ENCODE measurements at places on chromosomes 12 and 14.

- no peak for DNase-seq
Measured at GRCh38 chr14:106419376-106419965, 893.1 kb downstream of the TMEM121 start.

DNA sequence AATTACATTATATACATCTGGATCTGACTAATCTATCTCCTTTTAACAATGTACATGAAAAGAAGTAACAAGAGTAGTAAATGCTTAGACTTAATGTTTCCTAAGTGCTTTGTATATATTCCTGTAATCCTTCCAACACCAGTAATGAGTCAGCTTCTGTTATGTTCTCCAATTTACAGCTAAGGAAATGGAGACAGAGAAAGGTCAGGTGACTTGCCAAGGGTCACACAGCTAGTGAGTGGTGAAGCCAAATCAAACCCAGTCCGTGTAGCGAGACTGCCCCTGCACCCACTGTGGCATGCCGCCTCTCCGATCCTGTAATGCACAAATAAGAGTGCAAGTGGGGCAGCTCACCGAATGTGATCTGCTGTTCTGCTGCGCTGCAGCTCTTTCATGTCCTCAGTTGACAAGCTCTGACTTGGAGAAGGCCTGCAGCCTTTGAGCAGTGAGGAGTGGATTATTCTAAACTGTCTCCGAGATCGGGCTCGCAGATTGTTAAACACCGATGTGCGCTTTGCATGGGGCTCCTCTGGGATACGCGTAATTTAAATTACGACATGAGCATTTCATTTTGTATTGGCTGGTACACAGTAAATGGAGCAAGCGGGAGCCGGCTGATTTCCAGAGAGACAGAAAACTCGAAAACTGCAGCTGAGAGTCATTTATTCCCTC, 65.1 kb upstream of the KTN1 start:
- DNase-seq = peak; percentile 65

- DNase-seq = no peak
Measured at GRCh38 chr12:3171195-3171591, 94.0 kb downstream of the TSPAN9 start.

DNA sequence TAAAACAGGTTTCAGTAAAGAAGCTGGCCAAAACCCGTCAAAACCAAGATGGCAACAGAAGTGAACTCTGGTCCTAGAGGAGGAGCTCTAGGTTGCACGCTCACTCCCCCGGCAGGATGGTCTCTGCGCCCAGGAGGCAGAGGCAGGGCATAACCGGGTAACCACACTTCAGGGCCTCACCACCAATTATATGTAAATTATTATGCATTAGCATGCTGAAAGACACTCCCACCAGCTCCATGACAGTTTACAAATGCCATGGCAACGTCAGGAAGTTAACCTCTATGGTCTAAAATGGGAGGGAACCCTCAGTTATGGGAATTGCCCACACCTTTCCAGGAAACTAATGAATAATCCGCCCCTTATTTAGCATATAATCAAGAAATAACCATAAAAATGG, 20.1 kb upstream of the SLC6A12 start:
- DNase-seq = no peak

GRCh38 chr12:70367258-70368141, 1.4 kb downstream of the KCNMB4 start:
- DNase-seq = no peak

DNA sequence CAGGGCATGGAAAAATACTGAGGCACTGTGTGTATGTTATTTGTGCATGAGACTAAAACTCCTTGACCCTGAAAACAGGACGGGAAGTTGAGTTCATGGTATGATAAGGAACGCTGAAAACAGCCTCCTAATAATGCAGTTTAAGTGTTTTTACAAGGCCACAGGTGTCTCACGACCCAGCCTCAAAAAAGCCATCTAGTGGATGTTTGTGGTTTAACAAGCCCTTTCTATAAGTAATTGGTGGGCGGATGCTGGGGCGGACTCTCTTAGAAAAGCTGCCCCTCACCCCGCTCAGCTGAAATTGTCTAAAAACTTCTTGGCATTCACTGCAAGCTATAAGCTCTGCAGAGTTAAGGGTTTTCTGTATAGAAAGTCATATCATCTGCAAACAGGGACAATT, 184.5 kb downstream of the NUBPL start:
- DNase-seq = no peak

DNA sequence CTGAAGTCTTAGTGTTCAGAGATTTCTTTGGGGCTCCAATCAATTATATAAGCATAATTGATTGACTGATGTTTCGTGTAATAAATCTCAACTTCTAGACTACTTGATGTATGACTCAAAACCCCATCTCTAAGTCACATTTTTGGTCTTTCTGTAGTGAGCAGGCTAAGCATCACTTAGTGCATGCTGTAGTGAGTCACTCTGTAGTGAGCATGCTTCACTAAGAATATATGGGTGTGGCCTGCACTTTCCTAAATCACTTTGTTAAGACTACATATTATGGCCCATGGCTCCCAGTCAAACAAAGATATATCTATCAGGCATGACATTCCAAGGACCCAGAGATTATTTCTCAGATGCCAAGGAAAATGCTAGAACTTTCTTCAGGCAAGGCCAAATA, 909.4 kb upstream of the LRFN5 start:
- DNase-seq = no peak

- DNase-seq = no peak
Measured at GRCh38 chr12:120216742-120217605, 16.1 kb upstream of the RPLP0 start.

DNA sequence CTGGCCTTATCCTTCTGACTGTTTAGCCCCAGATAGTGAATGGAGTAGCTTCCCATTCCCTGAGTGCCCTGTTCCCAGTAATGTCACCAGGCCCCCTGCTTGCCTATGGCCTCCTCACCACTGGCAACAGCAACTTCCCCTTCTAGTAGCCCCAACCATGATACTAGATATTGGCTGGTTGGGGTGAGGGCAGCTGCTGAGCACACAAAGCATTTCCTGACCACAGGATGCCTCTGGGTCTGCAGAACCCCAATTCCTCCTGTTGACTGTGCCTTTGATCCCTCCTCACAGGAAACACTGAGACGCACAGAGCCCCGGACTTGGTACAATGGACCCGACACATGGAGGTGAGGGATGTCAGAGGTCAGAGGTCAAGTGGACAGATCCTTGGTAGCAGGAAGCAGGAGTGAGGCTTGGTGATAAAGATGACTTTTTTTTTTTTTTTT, 597 bp downstream of the SOAT2 start:
- DNase-seq = no peak

- no peak for DNase-seq
Measured at GRCh38 chr12:6468283-6468575, 2.2 kb downstream of the VAMP1 start.

- peak; percentile 7 for DNase-seq
Measured at GRCh38 chr14:88166616-88167015, 156.5 kb downstream of the KCNK10 start.

- no peak for DNase-seq
Measured at GRCh38 chr14:68369281-68370056, 423.4 kb downstream of the ZFP36L1 start.

DNA sequence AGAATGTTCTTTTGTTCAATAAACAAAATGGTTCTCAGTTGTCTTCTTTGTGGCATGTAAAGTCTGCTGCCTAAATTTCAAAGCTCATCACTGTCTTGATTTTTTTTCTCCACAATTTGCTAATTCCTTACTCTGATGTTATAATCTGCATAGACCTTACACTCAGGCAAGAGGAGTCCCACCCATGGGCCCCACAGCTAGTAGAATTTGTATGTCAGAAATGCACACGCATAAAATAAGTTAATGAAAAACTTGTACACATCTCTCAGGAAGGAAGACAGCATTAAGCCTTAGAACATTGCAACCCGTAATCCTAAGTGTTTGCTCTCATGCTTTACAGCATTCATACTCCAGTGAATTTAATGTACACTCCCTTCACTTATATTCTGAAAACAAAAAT, 280.8 kb downstream of the ATXN7L3B start:
- no peak for DNase-seq

GRCh38 chr12:131692431-131692830, 18.5 kb upstream of the SFSWAP start:
- DNase-seq = no peak

- DNase-seq = peak; percentile 92
Measured at GRCh38 chr14:69153152-69153872, 393 bp upstream of the DCAF5 start.

- DNase-seq = no peak
Measured at GRCh38 chr12:123573870-123574269, 10.5 kb upstream of the TMED2 start.

DNA sequence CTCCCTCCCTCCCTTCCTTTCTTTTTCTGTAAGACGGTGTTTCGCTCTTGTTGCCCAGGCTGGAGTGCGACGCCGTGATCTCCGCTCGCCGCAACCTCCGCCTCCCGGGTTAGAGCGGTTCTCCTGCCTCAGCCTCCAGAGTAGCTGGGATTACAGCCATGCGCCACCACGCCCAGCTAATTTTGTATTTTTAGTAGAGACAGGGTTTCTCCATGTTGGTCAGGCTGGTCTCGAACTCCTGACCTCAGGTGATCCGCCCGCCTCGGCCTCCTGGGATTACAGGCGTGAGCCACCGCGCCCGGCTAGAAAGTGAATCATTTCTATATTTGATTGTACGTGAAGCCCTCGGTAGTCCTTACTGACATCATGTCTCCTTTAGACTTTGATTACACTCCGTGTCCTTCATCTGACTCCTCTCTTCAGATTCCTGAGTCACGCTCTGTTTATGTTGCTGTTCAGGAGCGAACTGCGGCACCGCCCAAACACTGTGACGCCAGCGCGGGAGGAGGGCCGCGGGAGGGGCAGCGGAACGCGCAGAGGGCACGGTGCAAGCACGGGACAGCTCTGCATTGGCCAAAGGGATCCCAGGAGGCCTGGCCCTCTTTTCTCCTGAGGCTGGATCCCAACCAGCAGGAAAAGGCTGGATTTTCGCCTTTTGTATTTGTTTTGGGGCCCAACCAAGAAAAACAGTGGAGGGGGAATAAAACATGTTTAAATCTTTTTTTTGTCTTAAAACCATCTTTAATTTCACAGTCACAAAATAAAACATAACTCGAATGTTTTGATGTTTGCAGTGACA, 538 bp upstream of the GABARAPL1 start:
- DNase-seq = peak; percentile 99

GRCh38 chr14:93994919-93995682, 2.0 kb upstream of the CCDC197 start:
- peak; percentile 86 for DNase-seq

GRCh38 chr14:39665075-39665475, 232.8 kb upstream of the FBXO33 start:
- DNase-seq = no peak

GRCh38 chr14:64509036-64509435, 4.5 kb downstream of the ZBTB1 start:
- DNase-seq = no peak

GRCh38 chr14:68932686-68933085, 46.4 kb downstream of the ACTN1 start:
- DNase-seq = no peak

GRCh38 chr12:53051058-53051880, 1.4 kb downstream of the TNS2 start:
- DNase-seq = peak; percentile 74

- DNase-seq = no peak
Measured at GRCh38 chr12:12993367-12993766, 6.7 kb downstream of the HEBP1 start.

DNA sequence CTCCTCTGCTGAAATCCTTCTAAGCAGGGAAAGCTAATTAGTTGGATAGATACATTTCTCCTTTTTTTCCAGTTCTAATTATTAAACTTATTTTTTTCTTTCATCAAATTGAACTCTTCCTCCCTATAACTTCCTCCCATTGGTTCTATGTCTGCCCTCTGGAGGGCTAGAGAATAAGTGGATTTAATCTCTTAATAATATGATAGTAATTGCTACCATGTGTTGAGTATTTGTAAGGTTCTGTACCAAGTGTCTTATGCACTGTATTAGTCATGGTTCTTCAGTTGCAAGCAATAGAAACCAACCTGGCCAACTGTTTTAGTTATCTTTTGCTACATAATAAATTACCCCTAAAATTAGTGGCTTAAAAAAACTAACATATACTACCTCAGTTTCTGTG, 190.5 kb upstream of the PLXNC1 start:
- peak; percentile 63 for DNase-seq

DNA sequence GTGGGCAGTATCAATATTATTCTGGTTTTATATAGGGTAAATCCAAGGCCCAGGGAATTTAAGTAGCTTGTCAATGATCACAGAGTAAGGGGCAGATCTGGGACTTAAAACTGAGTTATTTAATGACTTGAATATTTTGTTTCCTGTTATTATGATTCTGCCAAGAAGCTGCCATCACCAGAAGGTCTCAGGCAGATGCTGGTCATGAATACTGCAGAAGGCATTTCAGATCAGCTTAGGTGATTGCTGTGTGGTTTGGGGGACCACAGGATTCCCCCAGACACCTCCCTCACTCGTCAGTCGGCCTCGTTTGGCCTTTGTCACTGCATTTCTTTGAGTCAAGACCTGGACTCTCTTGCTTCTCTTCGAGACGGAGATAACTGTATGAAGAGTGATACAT, 47.7 kb upstream of the EVL start:
- DNase-seq = peak; percentile 52

DNA sequence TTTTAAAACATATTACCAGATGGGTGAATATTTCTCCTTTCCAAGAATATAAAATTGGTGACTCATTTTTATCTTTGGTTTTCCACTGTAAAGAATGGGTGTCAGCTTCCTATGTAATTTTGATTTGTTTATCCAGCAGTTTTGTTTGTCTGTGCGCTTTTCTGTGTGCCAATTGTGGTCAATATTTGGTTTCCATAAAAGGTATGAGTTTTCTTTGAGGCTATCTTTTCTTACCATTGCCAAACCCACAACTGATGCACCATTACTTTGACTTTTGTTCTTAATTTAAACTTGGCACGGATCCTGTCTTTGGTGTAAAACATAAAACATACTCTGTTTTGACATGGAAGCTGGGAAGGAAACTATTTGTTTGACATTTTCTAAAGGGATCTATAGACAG, 78.8 kb upstream of the NAV3 start:
- DNase-seq = peak; percentile 10

GRCh38 chr12:129258781-129259318, 405.6 kb downstream of the GLT1D1 start:
- DNase-seq = no peak

- no peak for DNase-seq
Measured at GRCh38 chr14:104087505-104087904, 2.0 kb downstream of the ASPG start.

DNA sequence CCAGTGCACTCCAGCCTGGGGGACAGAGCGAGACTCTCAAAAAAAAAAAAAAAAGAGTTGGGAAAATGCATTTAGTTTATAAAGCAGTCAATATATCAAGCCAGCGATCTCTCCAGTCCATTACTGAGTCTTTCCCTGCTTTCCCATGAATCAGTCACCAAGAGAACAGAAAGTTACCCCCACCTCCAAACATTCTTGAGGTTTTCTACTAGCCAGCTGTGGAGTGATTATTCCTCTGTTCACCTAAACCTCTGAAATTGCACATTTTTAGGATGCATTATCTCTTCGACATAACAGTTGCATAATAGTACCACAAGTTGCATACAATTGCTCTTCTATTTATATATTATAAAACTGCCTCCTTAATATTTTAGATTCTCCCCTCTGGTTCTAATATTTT, 134.8 kb upstream of the DIO3 start:
- DNase-seq = no peak
